ENCODE measurements at places on chromosomes 16 and 17.

DNA sequence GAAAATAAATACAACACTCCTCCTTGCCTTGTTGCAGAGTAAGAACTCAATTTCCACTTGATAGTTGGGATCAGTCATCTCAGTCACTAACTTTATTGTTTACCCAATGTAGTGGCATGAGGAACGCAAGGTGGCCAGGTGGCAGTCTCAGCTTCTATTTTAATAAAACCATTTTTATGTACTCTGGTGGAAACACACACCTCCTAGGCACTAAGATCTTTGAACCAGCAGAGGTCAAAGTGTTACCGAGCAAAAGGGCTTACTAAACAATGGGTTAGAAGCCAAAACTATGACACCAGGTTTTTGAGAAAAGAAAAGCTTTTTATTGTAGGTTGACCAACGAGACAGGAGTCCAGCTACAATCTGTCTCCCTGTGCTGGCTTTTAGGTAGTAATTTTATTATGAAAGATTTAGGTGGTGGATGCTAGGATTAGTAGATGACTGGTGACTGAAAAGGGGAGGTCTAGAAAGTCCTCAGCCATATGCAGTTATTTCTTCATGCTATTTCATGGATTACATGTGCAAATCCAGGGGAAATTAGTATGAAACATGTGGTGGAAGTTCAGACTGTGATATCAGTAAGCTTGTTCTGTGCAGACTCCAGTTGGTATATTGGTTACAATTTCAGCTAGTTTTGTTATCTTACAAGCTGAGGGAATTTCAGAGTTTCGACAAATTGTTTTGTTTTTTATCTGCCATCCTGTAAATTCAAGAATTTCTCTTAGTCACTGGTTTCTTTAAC lies 122.3 kb downstream of the PCTP start:
- DNase-seq, result no peak

GRCh38 chr17:36545077-36545464 lies 352 bp downstream of the GGNBP2 start:
- no peak for DNase-seq

DNA sequence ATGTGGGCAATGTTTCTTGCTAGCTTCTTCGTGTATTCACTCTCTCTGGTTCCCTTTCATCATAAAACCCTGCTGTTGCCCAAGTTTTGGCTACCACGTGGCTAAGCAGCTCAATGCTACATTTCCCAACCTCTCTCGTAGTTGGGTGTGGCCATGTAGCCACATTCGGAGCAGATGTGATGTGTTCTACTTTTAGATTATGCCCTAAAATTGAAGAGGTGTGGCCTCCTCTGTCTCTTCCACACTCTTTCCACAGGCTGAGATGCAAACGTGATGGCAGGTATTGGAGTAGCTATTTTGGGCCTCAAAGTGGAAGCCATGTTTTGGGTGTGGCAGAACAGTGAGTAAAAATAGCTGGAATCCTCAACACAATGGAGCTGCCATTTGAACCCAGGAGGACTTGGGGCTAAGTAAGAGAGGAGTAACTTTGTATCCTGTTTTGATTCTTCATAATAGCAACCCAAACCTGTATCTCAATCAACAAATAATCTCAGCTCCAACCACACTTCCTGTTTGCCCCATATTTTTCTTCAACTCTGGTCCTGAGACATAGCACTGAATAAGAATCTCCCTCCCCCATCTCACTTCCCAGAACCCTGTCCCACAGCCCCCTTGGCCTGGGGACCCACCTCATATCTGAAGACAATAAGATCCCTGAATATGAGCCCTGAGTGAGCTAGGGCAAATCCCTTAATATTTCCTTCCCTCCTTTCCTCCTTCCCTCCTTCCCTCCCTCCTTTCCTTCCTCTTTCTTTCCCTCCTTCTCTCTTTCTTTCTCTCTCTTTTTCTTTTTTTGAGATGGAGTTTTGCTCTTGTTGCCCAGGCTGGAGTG lies 4.0 kb downstream of the NUPR1 start:
- no peak for DNase-seq

- DNase-seq, result no peak
Measured at GRCh38 chr17:62616993-62617893, 10.2 kb upstream of the MRC2 start.

DNA sequence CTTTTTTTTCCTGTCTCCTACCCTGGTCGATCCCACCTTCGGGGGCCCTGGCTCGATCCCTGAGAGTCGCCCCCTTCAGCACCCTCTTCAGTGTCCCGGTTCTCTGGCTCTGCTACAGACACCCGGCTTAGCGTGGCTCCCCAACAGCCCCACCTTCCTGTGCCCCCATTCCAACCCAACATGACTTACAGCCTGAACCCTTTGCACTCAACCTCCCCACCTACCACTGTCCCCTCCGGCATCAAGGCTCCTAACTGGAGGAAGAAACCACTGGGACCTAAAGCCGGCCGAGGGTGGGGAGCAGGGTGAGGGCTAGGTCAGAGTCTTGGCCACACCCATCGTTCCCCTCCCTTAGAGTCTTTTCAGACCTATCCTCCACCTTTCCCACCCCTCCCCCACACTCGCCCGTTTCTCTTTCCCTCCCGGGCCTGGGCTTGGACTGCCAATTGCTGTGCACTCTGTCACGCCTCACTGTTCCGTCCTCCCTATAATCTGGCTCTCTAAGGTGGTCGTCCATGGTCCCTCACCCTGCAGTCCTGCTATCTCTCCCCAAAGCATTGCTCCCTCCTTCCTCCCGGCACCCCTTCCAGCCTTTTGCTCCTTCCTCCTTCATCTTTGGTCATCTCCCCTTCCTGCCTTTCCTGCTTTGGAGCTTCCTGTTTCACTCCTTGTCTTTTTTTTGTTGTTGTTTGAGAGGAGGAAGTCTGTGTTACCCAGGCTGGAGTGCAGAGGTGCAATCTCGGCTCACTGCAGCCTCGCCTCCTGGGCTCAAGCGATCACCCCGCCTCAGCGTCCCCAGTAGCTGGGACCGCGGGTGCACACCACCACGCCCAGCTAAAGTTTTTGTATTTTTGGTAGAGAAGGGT lies 890 bp upstream of the CLDN7 start:
- DNase-seq, result no peak

- DNase-seq, result no peak
Measured at GRCh38 chr16:57258910-57259475, 13.9 kb downstream of the ARL2BP start.

DNA sequence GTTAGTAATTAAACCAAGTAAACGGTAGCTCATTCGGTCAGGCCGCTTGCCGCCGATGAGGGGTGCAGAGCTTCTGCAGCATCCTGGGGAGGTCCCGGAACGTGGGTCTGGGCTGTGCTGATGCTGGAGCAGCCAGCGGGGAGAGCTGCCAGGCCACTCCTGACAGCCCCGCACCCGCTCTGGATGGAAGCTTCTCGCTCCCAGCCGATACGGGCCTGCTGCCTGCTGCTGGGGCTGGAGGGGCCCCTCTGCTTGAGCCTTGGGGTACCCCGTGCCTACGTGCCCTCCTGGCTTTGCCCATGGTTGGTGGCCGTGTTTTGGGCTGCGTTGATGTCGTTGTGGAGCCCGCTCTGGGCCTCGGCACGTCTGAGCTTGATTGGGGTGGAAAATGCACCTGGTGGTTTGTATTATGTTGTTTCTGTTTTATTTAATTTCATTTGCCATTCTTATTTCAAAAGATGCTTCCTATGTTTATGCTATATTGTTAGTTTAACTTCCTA lies 41.6 kb upstream of the ZNF750 start:
- DNase-seq, result no peak

DNA sequence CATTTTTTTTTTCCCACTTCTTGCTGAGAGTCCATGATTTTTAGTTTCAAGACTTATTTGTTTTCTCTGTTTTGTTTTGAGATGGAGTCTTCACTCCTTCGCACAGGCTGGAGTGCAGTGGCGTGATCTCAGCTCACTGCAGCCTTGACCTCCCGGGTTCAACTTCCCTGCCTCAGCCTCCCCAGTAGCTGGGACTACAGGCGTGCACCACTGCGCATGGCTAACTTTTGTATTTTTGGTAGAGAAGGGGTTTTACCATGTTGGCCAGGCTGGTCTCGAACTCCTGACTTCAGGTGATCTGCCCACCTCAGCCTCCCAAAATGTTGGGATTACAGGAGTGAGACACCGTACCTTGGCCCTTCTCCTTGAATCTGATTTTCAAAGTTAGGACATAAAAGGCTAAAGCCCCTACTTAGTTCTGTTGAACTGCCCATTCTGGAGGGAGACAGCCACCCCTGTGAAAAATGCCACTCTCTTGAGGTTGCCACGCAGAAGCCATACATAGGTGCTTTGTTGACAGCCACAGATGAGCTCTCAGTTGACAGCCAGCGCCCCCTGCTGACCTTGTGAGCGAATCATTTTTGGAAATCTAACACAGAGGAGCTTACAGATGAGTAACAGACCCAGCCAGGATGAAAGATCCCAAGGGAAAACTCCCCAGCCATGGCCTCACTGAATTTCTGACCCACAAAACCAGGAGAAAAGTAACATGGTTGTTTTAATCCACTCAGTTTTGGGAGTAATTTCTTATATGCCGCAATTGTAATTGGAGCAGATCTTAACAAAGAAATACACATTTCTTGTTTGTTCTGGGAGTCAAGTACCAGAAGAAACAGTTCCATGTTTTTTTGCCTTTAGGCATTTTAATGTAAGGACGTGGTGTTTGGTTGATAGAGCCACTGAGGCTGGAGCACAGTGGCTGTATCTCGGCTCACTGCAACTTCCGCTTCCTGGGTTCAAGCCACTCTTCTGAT lies 38.8 kb downstream of the PKD1L3 start:
- peak; percentile 67 for DNase-seq

GRCh38 chr17:79565606-79566250 lies 45.1 kb downstream of the RBFOX3 start:
- DNase-seq, result no peak

- DNase-seq, result no peak
Measured at GRCh38 chr16:23724096-23724784, 11.2 kb upstream of the ERN2 start.

GRCh38 chr16:81921085-81921814 lies 90.0 kb downstream of the SDR42E1 start:
- no peak for DNase-seq

DNA sequence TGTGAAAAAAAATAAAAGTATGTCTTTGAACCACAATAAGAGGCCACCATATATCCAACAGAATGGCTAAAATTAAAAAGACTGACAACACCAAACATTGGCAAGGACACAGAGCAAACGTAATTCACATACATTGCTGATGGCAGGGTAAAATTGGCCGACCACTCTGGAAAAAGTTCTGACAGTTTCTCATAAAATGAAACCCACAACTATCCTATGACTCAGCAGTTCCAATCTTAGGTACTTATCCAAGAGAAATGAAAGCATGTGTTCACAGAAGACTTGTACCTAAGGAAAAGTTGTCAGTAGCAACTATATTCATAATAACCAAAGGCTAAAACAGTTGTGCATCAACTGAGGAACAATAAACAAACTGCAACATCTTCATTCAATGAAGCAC lies 357.3 kb upstream of the XYLT1 start:
- no peak for DNase-seq

DNA sequence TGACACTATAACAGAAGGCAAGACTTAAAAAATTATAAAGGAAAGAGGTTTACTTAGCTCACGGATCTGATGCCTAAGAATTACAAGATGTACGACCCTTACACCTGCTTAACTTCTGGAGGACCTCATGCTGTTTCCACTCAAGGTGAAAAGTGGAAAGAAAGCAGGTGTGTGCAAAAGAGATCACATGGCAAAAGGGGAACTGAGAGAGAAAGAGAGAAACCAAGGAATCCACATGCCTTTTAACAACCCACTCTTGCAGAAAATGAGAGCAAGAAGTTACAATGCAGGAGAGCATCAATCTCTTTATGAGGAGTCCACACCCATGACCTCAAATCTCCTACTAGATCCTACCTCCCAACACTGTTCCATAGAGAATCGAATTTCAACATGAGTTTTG lies 2382.2 kb downstream of the TP53TG3F start:
- DNase-seq, result no peak
